ENCODE measurements at places on chromosomes 1 and 21.

DNA sequence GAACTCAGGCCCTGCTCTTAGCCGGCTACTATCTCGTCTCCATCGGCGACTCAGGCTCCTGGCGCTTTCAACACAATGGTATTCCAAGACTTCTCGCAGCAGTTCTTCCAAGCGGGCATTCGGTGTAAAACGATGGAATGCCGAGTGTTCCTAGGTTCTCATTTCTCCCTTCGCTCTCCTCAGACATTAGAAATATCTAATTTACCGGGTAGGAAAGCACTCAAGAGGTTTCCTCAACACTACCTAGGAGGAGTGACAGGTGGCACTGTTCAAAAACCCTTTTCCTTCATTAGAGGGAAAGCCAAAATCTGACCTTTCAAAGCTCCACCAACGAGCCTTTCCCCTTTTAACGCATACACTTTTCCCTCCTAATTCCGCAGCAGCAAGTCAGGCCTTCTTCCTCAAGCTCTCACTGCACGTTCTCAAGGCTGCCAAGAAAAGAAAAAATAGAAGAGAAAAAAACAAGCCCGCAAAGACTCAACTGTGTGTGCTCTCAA lies 601 bp downstream of the UBE2G2 start:
- peak; percentile 39 for DNase-seq

GRCh38 chr1:84773195-84773594 lies 82.9 kb upstream of the SSX2IP start:
- DNase-seq = no peak

- DNase-seq = no peak
Observed at GRCh38 chr21:32245971-32246370, 32.9 kb downstream of the MIS18A start.

- DNase-seq = no peak
Observed at GRCh38 chr1:96039910-96040309, 681.7 kb upstream of the PTBP2 start.

DNA sequence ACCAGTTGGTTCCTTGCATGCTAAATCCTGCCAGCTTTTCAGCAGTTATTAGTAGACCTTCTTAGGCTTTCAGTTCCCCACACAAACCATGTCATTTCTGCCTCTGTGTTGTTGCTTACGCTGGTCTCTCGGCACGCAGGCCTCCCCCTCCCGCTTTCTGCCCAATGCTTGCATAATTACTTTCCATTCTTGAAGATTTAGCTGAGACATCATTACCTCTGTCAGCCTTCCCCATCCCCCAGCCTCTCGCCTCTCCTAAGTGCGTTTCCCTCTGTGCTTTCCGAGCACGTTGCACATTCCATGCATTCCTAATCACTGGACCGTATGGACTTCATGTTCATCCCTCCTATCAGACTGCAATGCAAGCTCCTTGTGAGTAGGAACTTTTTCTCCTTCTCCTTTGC lies 26.8 kb downstream of the TSHB start:
- DNase-seq = no peak

DNA sequence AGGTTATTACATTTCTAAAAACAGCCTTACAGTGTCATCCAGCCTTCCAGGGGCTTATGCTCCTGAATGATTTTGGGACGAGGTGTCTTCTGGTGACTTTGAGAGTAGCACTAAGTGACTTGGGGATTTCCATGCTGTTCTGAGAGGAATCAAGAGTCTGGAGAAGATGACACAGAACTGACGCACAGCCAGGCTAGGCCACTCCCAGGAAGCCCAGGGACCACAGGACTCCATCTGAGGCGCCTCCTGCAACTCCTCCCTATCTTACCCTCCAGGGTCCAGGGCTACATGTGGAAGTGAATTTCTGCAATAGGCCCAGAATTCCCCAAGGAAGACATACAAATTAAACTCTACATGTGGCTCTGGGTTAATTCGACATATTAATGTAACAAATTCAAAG lies 92.5 kb downstream of the SLC25A24 start:
- no peak for DNase-seq

DNA sequence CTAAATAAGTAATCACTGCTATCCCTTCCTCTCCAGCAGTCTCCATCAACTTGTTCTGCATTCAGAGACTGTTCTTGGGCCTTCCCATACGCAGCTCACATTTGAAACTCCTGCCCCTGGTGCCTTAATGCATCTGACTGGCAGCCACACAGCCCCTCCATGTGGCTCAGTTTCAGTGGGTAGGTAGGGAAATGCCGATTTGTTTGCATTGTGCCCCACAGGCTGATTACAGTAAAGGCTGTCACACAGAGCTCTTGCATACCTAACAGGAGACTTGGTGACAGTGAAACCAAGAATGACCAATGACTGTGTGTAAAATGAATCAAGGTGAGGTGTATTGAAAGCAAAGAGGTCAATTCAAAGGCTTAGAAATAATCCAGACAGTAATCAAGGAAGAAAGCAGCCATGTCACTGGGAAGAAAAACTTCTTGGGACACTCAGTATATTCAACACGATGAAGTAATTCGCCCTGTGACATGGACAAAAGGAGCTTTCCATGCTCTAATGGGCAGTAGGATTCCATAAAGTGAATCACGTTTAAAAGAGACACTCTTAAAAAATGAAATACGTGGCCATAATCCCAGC lies 12.7 kb upstream of the B3GALNT2 start:
- no peak for DNase-seq
